Naive thymus-derived CD4-positive, alpha-beta T cell (primary cell): ENCODE measurements at places on chromosomes 6 and 20.

DNA sequence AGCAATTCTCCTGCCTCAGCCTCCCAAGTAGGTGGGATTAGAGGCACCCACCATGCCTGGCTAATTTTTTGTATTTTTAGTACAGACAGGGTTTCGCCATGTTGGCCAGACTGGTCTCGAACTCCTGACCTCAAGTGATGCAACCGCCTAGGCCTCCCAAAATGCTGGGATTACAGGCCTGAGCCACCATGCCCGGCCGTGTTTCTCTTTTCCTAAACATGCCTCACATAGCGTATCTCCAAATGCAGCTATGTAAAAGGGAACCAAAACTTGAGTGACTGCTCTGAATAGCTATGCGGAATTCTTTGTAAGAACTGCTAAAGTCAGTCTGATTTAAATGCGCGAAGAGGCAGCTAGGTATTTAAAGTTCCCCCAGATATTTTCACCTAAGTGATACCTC, 20.5 kb downstream of the BPIFA2 start:
- no peak for DNase-seq

- no peak for DNase-seq
Measured at GRCh38 chr6:52741872-52742271, 21.4 kb downstream of the GSTA2 start.

DNA sequence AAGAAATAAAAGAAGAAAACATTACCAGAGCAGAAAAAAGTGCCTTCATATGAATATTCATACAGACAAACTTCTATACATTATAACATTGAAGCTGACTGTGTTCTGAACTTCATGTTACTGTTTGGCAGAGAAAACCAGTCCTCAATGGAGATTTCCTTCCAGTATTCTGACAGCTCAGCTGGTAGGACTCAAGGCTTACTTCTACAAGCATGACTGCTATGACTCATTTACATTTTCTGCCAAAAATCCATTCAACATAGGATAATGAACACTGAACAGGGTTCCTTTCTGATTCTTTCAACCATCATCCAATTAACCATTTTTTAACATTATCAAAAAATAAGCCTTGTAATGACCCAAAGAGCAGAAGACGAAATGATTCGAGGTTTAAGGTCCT, 25.4 kb downstream of the COL9A1 start:
- DNase-seq = no peak

DNA sequence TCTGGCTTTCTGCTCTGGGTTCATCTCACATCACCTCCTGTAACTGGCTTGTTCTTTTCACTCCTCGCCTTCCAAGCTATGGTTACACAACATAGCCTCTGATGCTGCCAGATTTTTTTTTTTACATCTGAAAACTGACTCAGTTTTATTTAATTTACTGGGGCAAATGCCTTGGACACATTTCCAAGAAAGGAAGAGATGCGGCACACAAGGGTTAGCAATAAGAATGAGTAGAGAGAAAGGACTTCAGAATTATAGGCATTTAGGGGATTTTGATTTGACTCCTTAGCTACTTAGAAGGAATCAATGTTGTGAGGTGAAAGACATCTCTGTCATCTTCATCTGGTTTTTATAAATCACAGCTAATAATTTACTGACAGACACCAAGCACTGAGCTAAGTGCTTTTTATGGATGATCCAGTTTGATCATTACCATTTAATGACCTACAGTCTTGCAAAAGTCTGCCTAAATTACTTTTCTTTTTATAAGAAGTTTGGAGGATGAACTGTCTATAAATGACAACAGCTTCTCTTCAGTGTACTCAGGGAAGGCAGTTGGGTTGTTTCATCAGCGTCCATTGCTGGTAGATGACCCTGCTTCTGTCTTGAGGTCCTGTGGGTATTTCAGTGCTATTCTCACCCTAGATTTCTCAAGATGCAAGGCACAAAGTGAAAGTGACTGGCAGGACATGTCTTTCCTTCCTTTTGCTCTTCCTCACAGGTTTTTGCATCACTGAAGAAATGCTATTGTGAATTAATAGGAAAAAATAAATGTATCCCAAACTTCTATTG, 31.1 kb downstream of the LAMA4 start:
- DNase-seq = no peak

- no peak for DNase-seq
Measured at GRCh38 chr6:20362623-20363022, 39.1 kb upstream of the E2F3 start.

DNA sequence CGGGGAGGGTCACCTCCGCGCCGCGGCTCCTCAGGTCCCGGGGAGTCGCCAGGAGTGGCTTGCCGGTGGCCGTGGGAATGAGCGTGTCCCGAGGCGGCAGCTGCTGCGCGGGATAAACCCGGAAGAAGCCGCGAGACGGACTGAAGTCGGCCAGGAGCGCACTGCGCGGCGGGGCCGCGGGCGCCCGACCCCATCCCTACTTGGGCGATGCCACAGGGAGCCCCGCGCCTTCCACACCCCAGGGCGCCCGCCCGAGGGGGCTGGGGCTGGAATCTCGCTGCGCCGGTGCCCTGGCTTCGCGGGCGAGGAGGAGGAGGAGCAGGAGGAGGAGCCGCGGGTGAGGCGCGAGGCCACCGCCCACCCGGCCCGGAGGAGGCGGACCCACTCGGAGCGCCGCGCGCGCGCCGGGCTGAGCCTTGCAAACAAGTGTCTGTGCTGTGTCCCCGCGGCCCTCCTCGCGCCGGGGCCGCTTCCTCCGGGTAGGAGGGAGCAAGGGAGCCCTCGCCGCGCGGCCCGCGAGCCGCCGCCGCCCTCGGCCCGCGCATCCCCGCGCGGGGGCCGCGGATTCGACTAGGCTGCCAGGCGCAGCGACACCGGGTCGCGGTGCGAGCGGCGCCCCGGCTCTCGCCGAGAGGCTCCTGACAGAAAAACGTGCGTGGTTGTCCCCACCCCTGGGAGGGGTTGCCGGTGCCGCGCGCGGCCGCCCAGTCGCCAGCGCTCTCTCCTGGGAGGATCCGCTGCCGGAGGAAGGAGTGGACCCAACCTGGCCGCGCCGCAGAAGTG, at the start of gene ZDHHC14:
ZDHHC14 (plus strand) TSS at position 412 of the 783 bp plus-strand sequence.
- peak; percentile 91 for DNase-seq

- no peak for DNase-seq
Measured at GRCh38 chr20:23105193-23105592, 19.1 kb upstream of the CD93 start.
